Natural killer cell (primary cell): ENCODE measurements at places on chromosomes 12 and 14. TPM values are rescaled to one million over a fixed set of nuclear protein-coding genes. Genes with fewer than 3 reads are reported as not detected.

Gene PROX2
- 7.1 TPM for total RNA-seq

Gene FAM181A
- total RNA-seq = not detected

Gene KRT6A
- total RNA-seq = not detected

Gene METAP2
- 56.1 TPM for total RNA-seq

Gene R3HDM2
- total RNA-seq = 124 TPM

Gene SLC5A8
- not detected for total RNA-seq
